ENCODE measurements at places on chromosomes 11 and 22.

GRCh38 chr22:29108137-29108536, 35.3 kb downstream of the KREMEN1 start:
- no peak for DNase-seq

- no peak for DNase-seq
These were observed 24.0 kb downstream of the TCP11L1 start for GRCh38 chr11:33063326-33063881.

DNA sequence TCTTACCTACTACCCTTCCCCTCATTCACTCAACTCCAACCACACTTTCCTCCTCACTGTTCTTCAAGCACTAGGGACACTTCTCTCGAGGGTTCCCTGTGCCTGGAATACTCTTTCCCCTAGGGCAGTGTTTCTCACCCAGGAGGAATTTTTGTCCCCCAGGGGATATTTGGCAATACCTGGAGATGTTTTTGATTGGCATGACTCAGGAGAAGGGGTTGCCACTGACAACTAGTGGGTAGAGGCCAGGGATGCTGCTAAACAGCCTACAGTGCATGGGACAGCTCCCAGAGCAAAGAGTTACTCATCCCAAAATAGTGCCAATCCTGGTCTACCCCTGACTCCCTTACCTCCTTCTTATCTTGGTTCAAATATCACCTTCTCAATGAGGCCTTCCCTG, 40.0 kb downstream of the BTG4 start:
- DNase-seq = no peak

DNA sequence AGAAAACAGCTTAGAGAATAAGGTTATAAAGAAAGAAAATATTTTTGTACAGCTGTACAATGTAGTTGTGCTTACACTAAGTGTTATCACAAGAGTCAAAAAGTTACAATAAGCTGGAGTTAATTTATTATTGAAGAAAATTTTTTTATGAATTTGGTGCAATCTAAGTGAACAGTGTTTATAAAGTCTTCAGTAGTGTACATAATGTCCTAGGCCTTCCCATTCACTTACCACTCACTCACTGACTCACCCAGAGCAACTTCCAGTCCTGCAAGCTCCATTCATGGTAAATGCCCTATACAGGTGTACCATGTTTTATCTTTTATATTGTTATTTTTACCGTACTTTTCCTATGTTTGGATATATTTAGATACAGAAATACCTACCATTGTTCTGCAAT, 34.7 kb downstream of the GDPD4 start:
- DNase-seq = no peak

GRCh38 chr11:87572881-87573280, 535.1 kb downstream of the TMEM135 start:
- DNase-seq = no peak

DNA sequence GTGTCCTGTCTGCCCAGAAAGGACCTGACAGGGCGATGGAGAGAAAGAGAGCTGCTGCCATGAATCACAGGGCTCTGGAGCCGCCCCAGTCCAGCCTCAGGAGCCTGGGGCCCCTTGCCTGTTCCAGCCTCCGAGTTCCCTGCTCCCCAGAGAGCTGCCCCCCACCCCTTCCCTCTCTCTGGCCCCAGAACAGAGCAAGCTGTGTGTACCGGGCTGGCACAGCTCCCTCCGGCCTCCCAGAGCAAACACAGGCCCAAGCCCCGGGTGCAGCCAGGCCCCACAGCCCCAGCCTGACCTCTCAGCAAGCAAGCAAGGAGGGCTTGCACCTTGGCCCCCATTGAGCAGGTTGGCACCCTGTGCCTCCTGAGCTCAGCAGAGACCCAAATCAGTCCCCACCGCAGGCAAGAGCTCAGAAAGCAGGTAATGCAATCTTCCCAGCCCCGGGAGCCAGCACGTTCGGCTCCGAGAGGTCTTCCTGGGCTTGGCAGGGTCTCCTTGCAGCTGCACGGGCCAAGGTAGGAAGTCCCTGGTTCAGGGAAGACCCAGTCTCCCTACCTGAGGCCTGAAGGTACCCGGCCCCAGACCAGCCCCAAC, 1.4 kb downstream of the PACSIN3 start:
- no peak for DNase-seq

- DNase-seq = peak; percentile 32
These were observed 37.6 kb downstream of the RAB30 start for GRCh38 chr11:83033972-83034672.

DNA sequence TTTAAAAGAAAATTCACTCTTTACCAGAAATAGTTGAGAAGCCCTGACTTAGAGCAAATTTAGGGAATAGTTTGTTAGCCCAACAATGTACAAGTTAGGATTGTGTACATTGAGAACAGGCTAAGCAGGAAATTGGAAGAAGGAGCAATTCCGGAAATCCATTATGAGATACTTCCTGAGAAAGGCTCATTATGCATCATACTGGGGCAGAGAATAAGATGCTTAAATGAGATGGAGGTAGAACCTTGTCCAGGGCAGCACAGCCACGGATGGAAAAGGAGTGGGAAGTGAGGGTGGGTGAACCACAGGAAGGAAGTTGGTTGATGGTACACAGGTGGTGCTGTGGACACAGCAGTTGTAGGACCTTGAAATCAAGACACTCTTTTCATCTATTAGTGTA, 180.2 kb downstream of the PGR start:
- DNase-seq = no peak

- DNase-seq = peak; percentile 66
These were observed 829 bp upstream of the ZBED5 start for GRCh38 chr11:10858439-10859325.

DNA sequence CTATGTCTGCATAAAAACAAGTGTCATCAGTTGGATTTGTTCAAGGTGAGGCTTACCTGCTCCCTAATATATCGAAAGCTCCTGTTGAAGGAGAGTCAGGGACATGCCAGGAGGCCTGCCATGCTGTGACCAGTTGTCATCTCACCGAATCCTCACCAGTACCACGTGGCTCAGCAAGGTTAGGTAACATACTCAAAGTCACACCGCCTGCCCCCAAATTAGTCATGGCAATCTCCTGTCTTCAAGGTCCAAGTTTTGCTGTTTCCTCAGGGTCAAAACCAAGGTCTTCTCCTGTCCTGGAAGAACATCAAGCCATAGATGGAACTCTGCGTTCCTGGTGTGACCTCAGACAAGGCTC, 67.8 kb downstream of the IGLL1 start:
- no peak for DNase-seq

DNA sequence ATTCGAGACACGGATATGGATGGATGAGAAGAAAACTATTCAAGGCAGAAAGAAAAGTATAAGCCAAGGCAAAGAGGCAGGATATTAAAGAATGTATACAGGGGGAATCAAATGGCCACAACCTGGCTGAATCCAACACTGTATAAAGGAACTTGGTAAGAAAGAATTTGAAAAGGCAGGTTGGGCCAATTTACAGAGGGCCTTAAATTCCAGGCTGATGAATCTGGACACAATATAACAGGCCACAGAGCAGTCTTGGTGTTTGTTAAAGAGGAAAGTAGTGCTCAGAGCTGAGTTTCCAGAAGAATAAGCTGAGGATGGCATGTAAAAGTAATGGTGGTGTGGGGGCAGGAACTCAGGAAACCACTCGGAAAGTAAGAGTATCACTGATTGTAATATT, 72.3 kb upstream of the POU2AF2 start:
- no peak for DNase-seq

- DNase-seq = no peak
These were observed 20.1 kb downstream of the DGCR6L start for GRCh38 chr22:20299746-20300136.

- no peak for DNase-seq
These were observed 56.3 kb downstream of the MYO7A start for GRCh38 chr11:77184136-77184860.

DNA sequence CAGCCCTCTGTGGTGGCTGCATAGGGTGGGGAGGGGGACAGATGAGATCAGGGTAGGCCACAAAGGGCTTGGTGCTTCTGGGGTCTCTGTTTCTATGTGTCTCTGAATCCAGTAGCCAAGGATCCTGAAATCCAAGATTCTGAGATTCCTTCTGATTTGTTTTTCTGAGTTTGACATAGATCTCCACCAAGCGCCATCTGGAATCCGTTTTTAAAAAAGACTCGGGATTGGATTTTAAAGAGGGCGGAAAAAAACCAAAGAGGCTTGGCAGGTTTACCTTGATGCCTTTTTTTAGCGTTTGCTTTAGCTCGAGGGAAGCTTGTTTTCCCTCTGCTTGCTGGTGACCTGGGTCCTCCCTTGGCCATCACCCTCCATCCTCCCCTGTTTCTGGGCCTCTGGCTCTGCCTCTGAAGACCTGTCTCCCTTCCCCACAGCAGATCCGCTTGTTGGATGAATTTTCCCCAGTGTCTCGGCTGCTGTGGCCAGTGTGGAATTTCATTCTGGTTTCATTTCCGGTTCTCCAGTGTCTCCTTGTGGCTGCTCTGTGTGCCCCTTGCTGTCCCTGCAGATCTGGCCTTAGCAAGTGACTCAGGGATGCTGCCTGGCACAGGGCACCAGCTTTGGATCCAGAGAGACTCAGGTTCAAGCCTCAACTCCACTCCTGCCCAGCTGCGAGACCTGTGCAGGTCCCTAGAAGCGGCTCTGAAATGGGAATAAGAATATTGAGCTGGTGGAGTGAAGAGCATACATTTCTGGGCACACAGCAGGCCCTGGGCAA, 15.1 kb downstream of the SYNGR1 start:
- DNase-seq = no peak

DNA sequence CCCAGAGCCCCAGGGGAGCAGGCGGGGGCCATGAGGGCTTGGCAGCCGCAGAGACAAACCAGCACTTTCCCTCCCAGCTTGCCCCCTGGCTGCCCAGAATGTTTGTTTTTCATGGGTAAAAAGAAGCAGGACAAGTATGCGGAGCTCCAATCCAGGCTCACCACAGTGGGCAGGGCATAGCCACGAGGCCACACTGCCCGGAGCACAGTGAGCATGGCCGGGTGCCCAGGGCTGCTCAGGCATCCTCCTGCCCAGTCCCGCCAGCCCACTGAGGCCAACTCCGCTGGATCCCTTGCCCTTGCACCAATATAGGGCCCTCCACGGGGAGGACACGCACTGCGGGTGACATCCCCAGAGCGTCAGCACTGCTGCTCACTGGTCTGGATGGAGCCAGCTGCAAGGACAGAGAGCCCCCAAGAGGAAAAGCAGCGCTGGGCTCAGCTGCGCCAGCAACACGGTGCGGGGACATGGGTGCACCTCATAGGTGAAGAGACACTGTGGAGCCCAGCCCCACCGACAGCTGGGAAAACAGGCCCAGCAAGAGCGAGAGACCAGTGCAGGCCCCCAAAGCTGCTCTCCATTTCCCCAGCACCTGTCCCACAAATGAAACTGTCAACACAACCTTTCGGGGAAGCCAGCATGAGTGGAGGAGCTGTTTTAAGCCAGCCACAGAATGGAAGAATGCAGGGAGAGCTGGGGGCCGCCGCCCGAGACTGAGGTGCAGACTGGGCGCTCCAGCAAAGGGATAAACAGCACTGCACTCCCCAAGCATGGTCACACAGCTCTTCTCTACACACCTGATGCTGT, 24.8 kb downstream of the ARVCF start:
- no peak for DNase-seq

- peak; percentile 90 for DNase-seq
These were observed 5.6 kb upstream of the SH3BP1 start for GRCh38 chr22:37633625-37634416.

DNA sequence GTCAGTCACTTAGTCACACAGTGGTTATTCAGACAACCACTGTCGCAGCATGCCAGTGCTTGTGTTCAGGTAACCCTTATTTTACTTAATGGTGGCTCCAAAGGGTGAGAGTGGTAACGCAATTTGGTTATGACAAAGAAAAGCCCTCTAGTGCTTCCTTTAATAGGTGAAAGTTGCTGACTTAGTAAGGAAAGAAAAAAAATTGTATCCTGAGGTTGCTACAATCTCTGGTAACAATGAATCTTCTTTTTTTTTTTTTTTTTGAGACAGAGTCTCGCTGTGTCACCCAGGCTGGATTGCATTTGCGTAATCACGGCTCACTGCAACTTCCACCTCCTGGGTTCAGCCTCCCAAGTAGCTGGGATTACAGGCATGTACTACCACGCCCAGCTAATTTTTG, 64.5 kb downstream of the C11orf91 start:
- no peak for DNase-seq

DNA sequence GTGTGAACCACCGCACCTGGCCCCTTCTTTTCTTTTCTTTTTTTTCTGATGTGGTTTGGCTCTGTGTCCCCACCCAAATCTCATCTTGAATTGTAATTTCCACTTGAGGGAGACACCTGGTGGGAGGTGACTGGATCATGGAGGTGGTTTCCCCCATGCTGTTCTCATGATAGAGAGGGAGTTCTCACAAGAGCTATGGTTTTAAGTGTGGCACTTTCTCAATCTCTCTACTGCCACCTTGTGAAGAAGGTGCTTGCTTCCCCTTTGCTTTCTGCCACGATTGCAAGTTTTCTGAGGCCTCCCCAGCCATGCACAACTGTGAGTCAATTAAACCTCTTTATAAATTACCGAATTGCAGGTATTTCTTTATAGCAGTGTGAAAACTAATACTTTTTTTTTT, 4.9 kb upstream of the TCN2 start:
- no peak for DNase-seq

DNA sequence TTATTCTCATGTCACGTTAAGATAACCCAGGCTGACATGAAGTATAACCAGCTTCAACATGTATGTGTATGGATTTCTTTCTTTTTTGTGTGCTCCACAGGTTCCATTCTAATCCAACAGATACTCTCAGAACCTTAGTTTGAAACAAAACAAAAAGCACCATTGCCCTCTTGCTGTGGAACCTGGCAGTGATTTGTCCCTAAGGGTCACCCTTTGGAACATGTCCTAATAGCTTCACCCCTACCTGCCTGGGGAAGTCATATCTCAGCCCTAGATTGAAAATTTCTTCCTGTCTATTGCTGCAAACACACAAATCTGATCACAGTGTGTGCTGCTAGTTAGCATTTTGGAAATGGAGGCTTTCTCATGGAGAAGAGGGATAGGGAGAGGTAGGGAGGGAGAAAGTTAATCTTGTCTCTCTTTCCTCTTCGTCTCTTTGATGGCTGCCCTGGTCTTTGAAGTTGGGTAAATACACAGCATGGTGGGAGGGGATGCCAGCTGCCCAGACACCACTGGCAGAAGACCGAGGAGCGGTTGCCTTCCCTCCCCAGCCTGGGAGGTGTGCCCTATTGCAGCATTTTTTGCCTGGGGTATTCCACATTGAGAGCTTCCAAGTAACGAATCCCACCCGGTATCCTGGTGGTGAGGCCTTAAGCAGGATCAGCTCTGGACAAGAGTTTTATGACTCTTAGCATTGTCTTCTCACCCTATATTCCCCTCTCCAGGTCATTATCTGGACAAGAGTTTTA, 11.6 kb upstream of the CADM1 start:
- no peak for DNase-seq

DNA sequence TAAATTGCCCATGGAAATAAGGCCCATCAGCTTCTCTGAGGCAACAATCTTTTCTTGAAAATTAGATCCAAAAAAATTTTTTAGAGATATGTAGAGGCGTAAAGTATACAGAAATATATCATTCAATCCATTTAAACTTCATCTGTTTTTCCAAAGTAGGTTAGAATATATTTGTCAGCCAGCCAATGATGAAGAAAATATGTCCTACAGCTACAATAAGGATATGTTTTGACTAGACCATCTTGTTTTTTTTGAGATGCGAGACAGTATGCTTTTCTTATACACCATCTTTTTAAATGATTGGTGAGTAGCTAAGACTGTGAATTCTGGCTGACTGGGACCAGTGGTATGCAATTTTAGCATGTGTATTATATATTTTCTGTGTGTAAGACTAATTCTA, 630.4 kb upstream of the CNTN5 start:
- DNase-seq = no peak

- no peak for DNase-seq
These were observed 112.3 kb upstream of the SORL1-AS1 start for GRCh38 chr11:121564948-121565684.

- DNase-seq = no peak
These were observed 38.0 kb upstream of the IL17RA start for GRCh38 chr22:17046566-17047348.
